ENCODE measurements at places on chromosomes 1 and 21.

GRCh38 chr1:106700211-106700610 is 356.3 kb upstream of the PRMT6 start:
- no peak for DNase-seq

- DNase-seq: no peak
Measured at GRCh38 chr21:39082656-39083376, 100.4 kb downstream of the PSMG1 start.

GRCh38 chr1:96632045-96632664 is 89.4 kb upstream of the PTBP2 start:
- no peak for DNase-seq

DNA sequence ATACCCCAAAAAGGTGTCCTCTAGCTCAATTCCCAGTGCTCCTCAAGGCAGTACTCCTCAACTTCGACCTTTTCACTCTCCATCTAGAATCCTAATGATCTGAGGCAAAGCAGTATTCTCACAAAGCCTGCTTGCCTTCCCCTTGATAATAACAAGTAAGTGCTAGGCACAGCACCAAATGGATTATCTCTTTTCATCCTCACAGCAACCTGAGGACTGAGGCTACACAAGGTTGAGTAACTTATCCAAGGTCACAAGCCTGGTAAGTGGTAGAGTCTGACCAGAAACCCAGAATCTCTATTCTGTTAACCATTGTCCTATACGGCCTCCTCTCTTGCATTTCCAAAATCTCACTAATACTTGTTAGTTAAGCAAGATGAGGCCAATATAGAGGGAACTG is 5.1 kb downstream of the SYDE2 start:
- DNase-seq: no peak

DNA sequence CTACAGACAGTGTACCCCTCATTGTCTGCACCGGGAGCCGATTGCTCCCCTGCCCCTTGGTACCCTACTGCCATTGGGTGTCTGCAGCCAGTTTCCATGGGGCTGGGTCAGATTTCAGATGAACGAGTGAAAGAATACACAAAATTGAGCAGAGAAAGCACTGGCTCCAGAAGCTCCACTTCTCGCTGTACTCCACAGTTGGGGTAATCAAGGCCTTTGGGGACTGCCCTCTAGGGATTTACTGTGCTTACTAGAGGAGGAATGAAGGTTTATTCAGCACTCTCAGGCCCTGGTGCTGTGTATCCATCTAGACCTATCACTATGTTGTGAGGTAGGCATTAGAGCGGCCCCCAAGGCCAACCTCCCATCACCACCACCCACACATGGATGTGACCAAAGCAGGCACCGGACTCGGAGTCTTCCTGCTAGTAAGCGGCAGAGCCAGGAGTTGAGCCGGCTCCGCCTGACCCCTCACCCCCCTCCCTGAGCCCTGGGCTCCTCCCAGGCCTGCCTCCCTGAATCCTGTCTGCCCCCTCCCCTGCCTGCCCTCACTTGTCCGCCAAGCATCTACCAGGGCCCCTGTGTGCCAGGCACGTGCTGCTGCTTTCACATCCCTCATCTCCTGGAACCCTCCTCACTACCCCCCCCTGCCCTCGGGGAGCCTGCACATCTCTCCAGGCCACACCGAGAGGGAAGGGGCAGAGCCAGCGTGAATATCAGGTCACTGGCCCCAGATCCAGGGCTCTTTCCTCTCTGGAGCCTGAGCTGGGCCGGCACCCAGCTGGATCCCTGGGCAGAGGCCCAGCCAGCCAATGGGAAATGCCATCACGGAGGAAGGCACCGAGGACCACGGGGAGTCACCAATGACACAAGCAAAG is 23.3 kb downstream of the KCNN3 start:
- no peak for DNase-seq

- no peak for DNase-seq
Measured at GRCh38 chr1:43436371-43436770, 17.4 kb downstream of the HYI start.

Measured in activated naive CD4-positive, alpha-beta T cell treated with anti-CD3 and anti-CD28 coated beads, Interleukin-2, amount 50 U/mL, for 72 hours (primary cell).